Iris pigment epithelial cell (primary cell): ENCODE measurements at places on chromosomes 3 and 15.

GRCh38 chr3:29597376-29598008 lies 316.6 kb downstream of the RBMS3 start:
- DNase-seq: peak; percentile 45

DNA sequence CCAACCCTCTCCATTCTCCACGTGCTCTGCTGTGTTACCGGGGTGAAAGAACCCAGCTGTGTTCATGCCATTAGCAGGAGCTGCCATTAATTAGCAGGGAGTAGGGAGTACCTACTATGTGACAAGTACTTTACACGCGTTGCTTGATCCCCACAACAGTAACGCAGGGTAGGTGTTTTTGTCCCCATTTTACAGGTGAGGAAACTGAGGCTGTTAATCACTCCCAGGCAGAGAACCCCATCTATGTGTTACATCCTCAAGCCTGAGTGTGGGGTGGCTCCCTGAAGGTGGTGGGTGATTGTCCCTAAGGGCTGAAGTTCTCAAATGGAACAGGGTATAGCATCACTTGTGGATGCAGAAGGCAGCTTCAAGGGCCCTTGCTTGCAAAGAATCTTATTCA lies 22.8 kb downstream of the MELTF start:
- DNase-seq: no peak

GRCh38 chr3:17740721-17741141 lies 1.7 kb downstream of the TBC1D5 start:
- DNase-seq: peak; percentile 59

DNA sequence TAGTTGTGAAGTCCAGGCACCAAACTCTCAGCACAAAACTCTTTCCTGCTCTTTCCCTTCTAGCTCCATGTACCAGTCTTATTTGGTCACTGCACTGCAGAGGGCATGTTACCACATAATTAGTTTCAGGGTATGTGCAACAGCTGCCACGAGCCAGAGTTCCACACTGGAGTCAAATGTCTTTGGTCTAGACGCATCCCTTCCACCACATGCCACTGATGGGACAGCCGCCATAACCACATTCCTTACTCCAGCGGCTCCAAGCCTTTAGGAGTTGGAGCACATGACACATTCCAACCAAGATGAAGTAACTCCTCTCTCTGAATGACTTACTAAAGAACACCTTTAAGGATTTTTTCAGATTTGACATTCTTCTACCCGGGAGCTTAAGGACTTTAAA lies 153.4 kb downstream of the ERC2 start:
- DNase-seq: peak; percentile 65

DNA sequence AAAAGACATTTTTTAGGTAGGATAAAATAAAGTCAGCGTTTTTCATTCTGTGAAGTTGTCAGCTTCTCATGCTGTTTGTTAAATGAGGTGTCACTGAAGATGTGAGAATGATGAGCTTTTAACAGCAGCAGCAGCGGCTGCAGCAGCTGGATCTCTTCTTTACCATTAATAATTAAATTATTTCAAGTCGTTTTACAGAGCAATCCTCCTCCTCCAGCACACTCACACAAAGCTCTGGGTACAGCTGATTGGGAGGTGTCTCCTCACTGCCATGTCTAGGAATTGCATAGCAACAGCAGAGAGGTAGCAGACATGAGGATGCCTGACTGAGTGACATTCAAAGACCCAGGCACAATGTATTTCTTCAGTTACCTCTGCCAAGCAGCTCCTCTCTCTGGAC lies 46.7 kb upstream of the PLAAT1 start:
- DNase-seq: no peak

- DNase-seq: no peak
These were observed 110.2 kb upstream of the NLGN1 start for GRCh38 chr3:173287361-173287760.
